ENCODE measurements at places on chromosomes 6 and 20.

- no peak for DNase-seq
Observed at GRCh38 chr20:36002855-36003254, 34.5 kb downstream of the CNBD2 start.

DNA sequence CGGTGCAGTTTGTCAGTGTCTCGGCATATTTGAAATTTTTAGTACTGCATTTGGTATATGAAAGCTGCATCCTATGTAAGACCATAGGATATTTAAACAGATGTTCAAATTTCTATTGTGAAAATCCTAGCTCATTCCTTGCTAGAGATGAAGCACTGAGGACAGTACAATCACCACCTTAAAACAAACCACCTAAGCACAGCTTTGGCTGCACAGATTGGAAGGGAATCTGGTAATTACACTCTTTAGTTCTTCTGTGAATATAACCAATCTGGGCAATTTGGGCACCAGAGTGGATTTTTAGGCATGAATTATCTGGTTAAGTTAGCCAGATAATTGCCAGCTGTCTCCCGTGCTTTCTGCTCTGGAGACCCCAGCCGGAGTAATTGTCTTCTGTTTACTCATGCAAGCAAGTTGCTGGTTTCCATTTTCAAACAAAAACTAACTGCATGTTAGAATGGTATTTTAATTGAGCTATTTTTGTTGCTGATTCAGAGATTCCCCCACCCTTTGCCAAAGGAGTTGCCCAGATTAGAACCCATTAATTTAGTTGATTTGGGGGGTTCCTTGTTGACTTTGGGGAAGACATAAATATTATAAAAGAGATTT lies 36.9 kb downstream of the E2F3 start:
- no peak for DNase-seq

DNA sequence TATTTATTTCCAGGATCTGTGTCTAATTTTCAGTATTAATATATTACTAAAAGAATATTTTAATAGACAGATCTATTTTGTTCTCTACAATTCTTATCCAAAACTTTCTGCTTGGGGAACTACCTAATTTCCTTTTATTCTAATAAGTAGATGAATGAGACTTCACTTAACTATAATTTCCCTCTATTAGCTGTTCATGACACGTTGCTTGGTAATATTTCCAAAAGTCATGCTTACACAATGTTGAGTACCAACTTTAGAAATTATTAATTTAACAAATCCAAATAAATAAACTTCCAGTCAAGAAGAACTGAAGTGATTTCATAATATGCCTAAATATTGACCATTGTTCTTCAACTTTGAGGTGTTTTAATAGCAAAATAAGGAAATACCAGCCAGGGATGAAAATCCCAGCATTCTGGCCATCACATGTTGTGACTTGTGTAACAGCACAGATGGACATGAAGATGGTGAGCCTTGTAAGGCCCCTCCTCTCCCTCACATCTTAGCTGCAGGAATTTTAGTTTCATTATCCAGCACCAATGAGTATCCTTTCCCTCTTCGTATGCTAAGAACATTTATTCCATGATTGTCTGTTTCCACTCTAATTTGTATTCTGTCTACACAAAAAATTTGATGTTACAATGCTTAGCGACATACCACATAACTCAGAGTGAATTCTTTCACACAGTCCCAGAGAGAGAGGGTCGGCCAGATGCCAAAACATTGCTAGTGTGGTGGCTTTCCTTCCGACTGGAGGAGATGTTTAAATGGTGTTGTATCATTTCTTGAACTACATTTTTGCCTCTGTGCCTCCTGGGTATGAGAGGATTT lies 137.5 kb downstream of the FOXA2 start:
- no peak for DNase-seq

DNA sequence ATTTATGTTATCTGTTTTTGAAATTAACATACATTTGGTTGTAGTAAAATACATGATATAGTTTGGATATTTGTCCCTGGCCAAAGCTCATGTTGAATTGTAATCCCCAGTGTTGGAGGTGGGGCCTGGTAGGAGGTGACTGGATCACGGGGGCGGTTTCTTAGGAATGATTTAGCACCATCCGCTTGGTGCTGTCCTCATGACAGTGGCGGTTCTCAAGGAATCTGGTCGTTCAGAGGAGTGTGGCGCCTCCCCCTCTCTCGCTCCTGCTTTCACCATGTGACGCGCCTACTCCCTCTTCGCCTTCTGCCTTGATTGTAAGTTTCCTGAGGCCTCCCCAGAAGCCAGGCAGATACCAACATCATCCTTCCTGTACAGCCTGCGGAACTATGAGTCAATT lies 29.0 kb downstream of the CTCFL start:
- DNase-seq = no peak

GRCh38 chr20:50891138-50891537 lies 40.1 kb downstream of the ADNP start:
- DNase-seq = peak; percentile 56

GRCh38 chr6:158958504-158959386 lies 41.3 kb downstream of the RSPH3 start:
- no peak for DNase-seq

GRCh38 chr6:34056305-34057108 lies 89.4 kb downstream of the GRM4 start:
- DNase-seq = no peak

GRCh38 chr6:119340796-119341487 lies 8.6 kb downstream of the MAN1A1 start:
- DNase-seq = no peak

DNA sequence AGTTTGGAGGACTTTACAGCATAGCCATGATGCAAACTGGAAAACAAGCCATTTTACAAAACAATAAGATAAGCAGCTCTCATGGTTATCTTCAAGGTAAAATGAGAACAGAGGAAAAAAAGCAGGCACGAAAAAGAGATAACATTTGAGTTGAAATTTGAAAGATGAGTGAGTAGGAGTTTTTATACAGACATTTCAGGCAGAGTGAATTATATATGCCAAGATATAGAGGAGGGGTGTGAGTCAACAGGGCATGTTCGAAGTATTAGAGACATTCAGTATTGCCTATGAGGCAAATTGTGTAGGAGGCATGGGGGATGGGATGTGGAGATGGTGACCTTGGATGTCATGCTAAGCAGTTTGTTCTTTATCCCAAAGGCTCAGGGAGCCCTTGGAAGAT lies 240.5 kb upstream of the MAN1A1 start:
- DNase-seq = no peak

- DNase-seq = no peak
Observed at GRCh38 chr6:42915732-42916131, at the start of gene PTCRA. PTCRA (plus strand) TSS chr6:42916053; CDS start chr6:42916070, 17 bp downstream.

DNA sequence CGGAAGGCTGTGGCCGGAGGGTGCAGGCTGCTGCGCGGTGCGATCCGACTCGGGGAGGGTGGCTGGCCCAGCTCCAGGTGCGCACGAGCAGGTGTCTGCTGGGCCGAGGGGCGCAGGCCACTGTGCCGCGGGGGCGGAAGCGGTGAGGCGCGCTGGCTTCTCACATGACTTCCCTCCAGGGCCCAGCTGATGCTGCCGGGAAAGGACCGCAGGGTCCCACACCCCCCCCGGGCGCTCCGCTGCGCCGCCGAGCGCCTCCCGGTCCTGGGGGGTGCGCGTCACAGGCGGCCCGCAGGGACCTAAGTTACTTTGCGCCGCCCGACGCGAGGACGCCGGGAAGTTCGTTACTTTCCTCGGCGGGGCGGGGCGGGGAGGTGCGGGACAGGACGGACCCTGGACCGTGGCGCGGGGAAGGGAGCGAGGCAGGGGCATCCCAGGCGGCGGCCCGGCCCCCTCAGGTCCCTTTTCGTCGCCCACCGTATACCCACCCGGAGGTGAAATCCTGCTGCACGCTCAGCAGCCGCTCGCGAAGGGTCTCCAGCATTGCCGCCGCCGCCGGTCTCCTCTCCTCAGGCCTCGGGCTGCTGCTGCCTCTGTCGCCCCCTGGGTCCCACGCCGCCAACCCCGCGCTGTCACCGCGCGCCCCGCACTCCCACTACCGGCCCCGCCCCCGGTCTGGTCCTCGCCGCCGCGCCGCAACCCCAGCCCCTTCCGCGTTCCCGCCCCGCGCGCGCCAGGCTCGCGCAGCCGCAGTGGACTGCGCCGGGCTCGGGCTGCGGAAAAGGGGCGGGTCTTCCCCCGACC lies at the start of gene DTNBP1:
DTNBP1 (minus strand) TSS at position 703 of the 804 bp plus-strand sequence; CDS start at position 544, 159 bp downstream.
- DNase-seq = peak; percentile 92

GRCh38 chr6:44960898-44961297 lies 367.2 kb upstream of the RUNX2 start:
- DNase-seq = no peak

DNA sequence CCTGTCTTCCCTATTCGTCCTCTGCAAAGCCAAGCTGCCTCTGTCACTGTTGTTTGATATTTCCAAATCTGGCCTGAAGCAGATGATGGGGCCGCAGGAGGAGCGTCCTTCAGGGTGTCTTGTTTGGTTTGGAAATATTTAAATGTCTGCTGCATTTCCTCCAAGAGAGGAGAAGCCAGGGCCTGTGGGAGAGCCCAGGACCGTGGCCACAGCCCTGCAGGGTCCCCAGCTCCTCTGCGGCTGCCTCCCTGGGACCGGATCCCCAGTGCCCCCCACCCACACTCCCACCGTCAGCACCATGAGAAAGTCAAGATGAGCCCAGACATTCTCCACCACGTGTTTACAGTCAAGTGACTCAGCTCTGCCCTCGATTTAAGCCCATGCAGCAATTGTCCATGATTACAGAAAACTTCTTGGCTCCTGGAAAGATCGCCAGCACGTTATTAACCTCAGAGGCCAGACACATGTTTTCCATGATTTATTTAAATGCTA lies 18.2 kb downstream of the FOXF2 start:
- DNase-seq = no peak

DNA sequence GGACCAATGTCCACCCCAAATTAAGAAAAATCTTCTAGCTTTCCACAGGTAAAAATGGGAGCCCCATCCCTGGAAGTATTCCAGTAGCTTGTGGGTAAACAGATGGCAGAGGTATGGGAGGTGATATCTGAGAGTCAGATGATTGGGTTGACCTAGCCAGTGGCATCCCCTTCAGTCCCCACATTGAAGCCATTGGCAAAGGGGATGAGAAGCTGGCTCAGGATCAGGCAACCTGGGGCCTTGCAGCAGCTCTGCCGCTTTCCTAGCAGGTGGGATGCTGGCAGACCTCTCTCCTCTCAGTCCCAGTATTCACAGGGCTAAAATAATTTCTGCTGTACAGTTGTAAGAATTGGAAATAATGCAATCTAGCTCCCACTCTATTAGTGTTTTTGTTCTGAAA lies 108.9 kb upstream of the KCNG1 start:
- no peak for DNase-seq

GRCh38 chr20:39812116-39812515 lies 850.0 kb downstream of the DHX35 start:
- no peak for DNase-seq

GRCh38 chr20:20806121-20807095 lies 94.0 kb upstream of the RALGAPA2 start:
- DNase-seq = no peak

DNA sequence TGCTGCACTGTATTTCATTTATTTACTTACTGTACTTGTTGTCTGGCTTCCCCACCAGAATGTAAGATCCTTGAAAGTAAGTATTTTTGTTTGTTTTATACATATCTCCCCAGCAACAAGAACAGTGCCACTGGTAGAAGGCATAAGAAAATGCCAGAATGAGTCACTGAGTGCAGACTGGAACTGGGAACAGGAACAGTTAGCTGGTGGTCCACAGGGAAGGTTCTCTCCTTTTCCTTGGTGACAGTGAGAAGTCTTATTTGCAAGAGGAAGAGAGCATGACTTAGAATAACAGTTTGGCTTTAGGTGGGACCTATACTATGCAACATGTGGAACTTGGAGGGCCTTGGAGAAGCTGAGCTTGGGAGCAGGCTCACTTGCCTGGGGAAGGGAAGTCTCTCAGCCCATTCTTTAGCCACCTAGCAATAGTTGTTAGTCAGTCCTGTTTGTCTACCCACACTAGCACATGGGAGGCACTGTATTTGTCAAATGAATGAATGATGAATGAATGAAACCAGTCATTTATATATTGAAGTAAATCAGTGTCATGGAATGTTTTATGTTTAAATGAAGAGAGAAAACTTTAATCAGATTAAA lies 203.5 kb downstream of the KCNQ5 start:
- DNase-seq = no peak

GRCh38 chr6:162785632-162786242 lies 58.0 kb downstream of the PACRG start:
- no peak for DNase-seq

GRCh38 chr6:45488889-45489288 lies 111.2 kb upstream of the SUPT3H start:
- no peak for DNase-seq

DNA sequence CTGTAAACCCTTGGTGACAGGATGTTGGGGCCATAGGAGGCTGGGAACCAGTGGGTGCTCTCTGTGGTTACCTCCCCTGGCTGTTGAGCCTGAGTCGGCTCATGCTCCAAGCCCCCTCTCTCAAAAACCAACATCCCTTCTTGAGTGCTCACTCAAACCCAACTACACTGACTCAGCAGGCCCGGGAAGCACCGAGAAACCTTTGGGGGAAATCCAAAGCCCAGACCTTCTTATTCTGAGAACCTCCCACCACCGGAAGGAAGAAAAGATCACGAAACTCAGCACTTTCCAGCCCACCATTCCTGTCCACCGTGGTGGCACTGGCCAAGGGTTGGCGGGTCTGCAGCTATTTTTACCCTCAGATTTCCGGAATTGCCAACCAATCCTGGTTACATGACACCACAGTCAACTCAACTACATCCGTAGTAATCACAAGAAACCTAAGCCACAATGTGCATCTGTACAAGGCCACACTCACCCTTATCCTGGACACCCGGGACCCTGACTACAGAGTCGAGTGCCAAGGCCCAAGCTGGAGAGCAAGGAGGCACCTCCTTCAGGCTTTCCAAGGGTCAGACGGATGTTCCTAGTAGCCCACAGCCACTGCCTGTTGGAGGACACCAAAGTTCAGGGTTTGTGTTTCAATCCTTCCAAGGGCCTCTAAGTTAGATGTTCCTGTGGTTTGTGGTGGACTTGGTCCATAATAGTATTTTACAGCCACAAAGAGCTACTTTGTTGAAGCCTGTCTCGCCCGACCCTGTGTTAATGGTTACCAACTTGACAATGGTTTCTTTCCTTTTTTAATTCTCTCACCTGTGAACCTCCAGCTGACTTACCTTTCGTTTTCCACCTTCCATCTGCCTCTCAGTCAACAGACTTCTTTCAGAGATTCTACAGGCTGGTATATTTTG lies 317.0 kb downstream of the CDC5L start:
- DNase-seq = peak; percentile 58

DNA sequence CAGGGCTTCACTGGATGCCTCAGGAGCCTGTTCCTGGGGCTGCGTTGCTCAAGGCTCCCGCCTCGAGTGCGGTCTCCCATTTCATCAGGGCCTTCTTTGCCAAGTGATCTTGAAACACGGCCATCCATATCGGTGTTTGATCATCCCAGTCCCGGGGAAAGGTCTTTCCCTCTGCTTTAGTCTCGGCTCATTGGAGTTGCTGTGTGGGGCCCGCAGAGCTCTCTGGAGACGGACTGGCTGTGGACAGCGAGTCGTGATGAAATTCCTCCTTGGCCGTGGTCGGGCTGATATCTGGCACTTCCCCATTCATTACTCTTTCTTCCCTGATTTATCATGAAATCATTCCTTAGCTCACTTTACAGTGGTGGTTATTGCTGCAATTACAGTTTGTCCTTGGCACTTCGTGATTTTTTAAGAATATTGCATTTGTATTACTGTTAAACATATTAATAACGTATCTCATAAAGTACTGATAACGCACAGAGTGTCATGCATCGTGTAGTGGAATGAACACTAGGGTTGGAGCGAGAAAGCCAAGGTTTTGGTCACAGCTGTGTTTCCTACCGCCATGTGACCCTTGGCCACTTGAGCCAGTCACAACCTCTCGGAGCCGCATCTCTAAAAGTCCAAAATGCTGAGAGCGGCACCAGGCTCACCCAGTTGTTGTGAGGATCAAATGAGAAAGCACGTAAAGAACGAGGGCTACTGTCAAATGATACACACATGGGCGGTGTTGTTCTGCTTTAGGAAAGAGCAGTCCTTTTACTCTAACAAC lies 71.8 kb downstream of the MTHFD1L start:
- peak; percentile 15 for DNase-seq

Measured in activated CD8-positive, alpha-beta memory T cell treated with anti-CD3 and anti-CD28 coated beads, Interleukin-2, amount 50 U/mL, for 48 hours (primary cell).